ENCODE measurements at places on chromosomes 5 and 9.

GRCh38 chr9:102796244-102796643, 198.9 kb upstream of the CYLC2 start:
- no peak for DNase-seq

GRCh38 chr9:3455094-3455493, 70.7 kb downstream of the RFX3 start:
- no peak for DNase-seq

DNA sequence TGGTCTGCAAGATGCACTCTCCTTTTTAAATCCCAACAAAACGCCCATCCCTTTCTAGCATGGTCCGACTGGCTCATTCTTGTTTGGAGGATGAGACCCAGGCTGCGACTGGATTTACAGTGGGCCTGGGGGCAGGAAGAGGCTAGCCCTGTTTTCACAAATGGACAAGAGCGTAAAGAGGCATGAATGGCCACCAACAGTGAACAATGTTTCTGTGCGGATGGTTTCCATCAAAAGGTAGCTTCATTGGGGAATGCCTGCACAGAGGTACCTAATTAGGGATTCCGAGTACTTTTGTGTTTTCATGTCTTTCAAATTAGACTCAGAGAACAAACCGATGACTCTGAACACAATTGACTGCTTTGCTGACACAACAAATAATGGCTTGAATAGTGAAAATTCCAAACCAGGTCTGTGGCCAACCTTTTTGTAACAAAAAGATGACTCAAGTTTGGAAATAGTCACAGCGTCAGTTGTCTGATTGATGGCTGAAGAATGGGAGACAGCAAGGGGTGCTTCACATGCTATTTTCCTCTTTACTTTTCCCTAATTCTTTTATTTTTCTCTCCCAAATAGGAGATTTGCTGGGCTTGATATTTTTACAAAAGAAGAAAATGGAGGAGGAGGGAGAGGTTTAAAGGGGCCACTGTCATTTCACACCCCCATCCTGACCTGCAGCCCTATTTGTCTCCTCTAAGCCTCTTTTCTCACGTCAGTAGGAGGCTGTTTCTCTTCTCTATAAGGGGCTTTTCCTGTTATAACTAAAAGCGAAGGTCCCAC, 208.1 kb upstream of the S1PR3 start:
- DNase-seq: no peak

DNA sequence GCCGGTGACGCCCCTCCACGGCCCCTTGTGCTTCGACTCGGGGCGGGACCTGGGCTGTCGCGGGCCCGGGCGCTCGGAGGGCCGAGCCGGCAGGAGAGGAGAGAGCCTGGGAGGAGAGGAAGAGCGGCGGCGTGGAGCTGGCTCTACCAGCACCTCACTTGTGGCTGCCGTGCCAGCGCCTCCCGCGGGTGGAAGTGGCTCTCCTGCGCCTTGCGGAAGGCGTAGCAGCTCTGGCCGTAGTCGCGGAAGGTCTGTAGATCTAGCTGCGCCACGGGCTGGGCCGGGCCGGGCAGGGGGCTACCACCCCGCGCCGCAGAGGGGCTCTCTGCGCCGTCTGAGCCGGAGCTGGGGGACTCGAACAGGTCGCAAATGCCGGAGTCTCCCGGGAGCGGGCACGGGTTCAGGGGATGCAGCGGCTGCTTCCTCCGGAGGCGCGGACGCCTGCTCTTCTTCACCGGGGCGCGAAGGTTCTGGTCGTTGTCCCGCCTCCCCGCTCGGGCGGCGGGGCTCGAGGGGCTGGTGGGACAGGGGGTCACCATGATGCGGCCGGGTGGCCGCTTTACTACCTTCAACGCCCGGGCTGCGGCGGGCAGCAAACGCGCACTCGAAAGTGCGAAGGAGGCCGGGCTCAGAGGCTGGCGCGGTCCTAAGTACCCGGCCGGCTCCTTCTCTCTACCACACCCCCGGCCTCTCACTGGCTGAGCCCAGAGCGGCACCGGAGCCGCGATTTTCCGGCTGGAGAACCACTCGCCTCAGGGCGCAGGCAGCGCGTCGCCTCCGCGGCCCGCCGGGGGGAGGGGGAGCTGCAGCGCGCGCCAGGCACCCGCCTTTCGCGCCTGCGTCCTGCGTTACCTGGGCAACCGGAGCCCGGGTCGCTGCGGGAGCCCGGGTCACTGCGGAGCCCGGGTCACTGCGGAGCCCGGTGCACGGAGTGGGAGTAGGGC, at the start of gene CCNO:
Gene CCNO (minus strand): TSS at position 624 of the 944 bp plus-strand sequence. CDS start 85 bp downstream, at position 539.
- DNase-seq: peak; percentile 37

- no peak for DNase-seq
Observed at GRCh38 chr5:69024241-69024651, 69.6 kb upstream of the SLC30A5 start.

DNA sequence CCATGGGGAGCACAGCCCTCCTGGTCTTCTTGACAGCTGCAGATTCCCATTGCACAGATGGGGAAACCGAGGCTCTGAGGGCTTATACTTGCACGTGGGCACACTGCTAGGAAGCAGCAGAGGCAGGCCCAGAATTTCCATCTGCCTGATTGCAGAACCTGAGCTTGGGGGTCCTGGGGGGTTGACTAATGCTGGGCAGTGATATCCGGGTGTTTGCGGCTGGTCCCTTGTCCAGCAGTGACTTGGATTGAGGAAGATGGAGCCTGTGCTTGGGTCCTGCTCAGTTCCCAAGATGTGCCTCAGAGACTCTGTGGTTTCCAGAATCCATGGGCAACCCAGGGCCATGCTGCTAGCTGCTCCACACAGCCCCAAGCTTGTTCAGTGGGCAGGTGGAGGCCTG, 91.2 kb downstream of the PHF2 start:
- no peak for DNase-seq
